ENCODE measurements at places on chromosomes 11 and 22.

DNA sequence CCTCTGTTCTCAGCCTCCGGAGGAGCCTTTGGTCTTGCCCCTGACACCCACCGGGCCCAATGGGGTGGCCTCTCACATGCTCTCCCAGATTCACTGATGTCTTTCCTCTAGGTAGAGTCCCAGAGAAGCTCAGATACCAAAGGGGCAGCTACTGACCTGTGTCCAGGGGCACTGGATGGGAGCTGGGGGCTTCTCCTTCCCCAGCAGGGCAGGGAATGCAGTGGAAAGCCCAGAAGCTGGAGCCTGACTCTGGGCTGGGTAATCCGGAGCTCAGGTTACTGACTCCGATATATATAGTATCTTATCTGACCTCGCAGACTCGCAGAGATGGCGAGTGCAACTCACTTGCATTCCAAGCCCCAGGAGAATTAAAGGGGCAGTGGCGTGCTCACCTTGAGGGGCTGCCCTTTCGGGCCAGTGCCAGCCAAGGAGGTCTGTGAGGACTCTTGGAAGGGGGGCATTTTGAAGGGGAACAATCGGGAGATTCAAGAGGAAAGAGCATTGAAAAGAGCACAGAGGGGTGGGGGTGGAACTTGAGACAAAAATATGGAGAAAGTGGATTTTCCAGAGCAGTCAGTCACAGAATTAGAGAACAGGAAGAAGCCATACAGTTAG, 2.5 kb downstream of the USP2 start:
- DNase-seq, result no peak

GRCh38 chr22:42938976-42939375, 76.0 kb downstream of the PACSIN2 start:
- no peak for DNase-seq

DNA sequence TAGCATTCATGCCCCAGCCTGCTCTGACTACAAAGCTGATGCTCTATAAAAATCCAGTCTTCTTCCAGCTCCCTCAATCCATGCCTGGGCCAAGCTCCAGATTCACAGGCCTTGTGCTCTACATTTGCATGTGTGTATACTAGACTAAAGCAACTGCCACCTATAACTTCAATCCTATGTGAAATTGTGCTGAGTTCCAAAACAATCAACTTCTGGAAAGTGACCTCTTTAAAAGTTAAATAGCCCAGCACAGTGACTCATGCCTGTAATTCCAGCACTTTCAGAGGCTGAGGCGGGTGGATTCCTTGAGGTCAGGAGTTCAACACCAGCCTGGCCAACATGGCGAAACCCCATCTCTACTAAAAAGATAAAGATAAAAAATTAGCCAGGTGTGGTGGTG, 114.3 kb upstream of the ZC3H12C start:
- DNase-seq, result no peak

GRCh38 chr22:47206666-47207218, 444.3 kb downstream of the TBC1D22A start:
- DNase-seq, result no peak

GRCh38 chr11:59417023-59417422, 9.2 kb downstream of the OR5A2 start:
- no peak for DNase-seq

GRCh38 chr22:49437356-49437755, 390.3 kb downstream of the BRD1 start:
- DNase-seq, result no peak

- no peak for DNase-seq
Measured at GRCh38 chr11:16511116-16512114, 155.1 kb upstream of the SOX6 start.

DNA sequence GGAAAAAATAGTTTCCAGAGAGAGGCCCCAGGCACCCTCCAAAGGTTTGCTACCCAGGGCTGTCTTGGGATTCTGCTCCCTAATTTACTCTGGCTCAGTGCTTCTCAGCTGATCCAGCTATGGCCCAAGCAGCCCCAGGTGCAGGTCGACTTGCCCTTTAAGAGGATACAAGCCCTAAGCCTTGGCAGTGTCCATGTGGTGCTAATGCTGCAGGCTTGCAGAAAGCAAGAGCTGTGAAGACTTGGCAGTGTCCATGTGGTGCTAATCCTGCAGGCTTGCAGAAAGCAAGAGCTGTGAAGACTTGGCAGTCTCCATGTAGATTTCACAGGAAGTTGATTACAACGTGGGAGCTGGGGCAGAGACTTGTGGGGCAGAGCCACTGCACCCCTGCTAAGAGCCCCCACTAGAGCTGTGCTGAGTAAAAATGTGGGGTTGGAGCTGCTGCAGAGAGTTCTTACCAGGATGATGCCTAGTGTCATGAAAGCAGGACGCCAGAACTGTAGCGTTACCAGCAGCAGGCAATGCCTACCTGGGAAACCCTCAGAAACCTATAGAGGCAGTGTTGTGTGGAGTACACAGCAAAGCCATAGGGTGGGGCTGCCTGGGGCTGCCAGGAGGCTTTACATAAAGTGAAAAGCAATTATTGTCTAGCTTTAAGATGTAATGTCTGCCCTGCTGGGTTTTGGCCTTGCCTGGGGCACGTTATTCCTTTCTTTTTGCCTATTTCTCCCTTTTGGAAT, 16.1 kb upstream of the OR52K1 start:
- no peak for DNase-seq

GRCh38 chr11:34594603-34595002, 26.3 kb upstream of the EHF start:
- no peak for DNase-seq

- no peak for DNase-seq
Measured at GRCh38 chr11:46590740-46591605, 2.9 kb downstream of the AMBRA1 start.

DNA sequence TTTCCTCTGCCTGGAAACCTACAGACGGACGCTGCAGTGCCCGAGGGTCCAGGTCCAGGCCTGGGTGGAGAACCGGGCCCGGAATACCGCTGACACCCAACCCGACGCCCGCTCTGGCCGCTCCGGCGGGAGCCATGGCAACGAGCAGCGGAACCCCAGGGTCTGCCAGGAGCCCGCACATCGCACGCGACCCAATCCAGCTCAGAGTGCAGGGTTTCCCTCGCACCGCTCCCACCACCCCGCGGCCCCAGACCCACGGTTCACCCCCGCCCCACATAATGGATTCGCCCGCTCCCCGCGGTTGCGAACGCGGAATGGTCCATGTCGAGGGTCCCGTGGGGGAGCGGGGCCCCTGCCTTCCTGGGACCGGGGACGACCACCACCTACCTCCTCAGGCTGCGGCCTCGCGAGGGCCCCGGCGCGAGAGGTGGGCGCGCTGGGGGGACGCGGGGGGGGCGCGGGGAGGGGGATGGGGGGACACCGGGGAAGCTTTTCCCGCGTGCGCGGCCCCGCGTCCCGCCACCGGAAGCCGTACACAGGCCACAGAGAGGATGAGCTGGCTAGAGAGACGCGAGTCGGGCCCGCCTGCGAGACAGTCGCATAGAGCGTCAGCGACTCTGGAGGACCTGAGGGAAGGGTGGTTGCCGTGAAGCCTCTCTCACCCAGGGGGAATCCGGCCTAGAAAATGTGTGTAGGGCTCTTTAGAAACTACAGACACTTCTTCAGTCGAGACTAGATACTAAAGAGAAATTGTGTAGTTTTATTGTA, at the start of gene SSRP1:
Gene SSRP1, minus strand, starts transcription at position 550 of the 768 bp plus-strand sequence. CDS start 771 bp downstream, outside the sequence.
- DNase-seq, result peak; percentile 68

DNA sequence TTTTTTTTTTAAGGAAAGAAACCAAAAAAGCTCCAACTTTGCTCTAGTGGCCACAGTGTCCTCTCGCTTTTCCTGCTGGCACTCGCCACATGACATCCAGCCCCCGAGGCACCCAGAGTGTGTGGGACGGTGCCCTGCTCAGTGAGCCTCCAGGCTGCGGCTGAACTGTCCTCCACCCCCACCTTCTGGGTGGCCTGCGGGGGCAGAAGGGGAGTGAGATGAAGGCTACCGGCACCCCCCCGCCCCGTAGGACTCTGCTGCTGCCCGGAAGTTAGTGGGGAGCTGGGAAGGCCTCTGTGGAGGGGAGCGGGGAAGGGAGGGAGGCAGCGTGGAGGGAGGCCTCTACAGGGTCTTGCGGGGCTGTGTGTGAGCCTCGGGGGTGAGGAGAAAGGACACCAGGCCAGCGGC, 264.4 kb downstream of the CTTN start:
- DNase-seq, result no peak

- DNase-seq, result no peak
Measured at GRCh38 chr11:18669219-18669596, 29.4 kb upstream of the TMEM86A start.

- no peak for DNase-seq
Measured at GRCh38 chr11:27416568-27417176, 53.7 kb upstream of the CCDC34 start.

GRCh38 chr11:120172054-120172911, 34.4 kb upstream of the TRIM29 start:
- no peak for DNase-seq

GRCh38 chr11:86726118-86726753, 53.8 kb upstream of the ME3 start:
- DNase-seq, result no peak

Data from stimulated activated CD4-positive, alpha-beta T cell treated with anti-CD3 and anti-CD28 coated beads, Interleukin-12 subunit alpha, Interleukin-12 subunit beta, amount 100 ng/mL, for 48 hours (primary cell).